ENCODE measurements at places on chromosomes 16 and 17. TPM values are rescaled to one million over a fixed set of nuclear protein-coding genes. Genes with fewer than 3 reads are reported as not detected.
A peak's percentile ranks its signal among the peaks of the same experiment; 100 is the strongest.

DNA sequence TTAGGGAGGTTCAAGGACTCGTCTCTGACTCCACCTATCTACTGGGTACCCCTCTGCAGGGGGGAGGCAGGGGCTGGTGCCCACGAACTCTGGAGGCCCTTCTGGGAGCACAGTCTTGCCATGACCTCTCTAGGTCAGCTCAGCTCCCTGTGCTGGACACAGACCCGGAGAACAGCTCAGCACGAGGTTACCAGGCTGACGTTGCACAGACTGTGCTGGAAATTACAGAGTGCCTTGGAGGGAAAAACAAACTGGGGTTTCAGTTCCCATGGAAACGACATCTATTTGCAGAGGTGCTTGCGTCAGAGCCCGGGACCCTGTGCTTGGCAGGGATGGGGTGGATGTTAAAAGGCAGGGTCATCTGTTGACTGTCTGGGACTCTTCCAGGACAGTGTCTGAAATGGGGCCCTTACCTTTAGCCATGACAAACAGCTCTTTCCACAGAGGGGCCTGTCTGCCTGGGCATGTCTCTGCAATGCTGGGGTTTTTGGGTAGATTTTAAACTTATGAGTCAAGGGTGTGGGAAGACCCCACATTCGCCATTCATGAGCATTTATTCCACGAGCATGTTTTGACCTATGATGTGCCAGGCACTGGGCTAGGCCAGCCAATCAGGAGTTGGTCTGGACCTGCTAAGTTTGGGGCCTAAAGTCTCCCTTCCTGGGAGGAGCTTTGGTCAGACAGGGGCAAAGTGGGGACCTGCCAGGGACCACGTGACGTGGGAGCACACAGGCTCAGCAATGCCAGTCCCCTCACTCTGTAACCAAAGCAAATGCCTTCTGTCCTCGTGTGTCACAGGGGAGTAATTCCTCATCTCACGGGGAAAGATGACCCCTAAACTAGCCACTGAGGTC is 22.5 kb downstream of the CCR7 start:
- no peaks in the 10 kb centered on the region for H3K27me3 ChIP-seq
- no peak overlapping the region for H3K4me3 ChIP-seq
- no peak for DNase-seq
- peak overlapping the region; percentile 88 for H3K27ac ChIP-seq

GRCh38 chr17:45247429-45248131 is 14.3 kb downstream of the SPATA32 start:
- DNase-seq: peak; percentile 63
- H3K36me3 ChIP-seq: no peaks in the 10 kb centered on the region
- peak overlapping the region; percentile 94 for H3K4me3 ChIP-seq
- peaks cover 21% of the 10 kb centered on the region for H3K4me1 ChIP-seq

- peaks cover 55% of the 10 kb centered on the region for H3K27me3 ChIP-seq
- H3K4me1 ChIP-seq: peaks cover 22% of the 10 kb centered on the region
- peak overlapping the region; percentile 85 for H3K4me3 ChIP-seq
- no peak overlapping the region for H3K27ac ChIP-seq
- peak; percentile 26 for DNase-seq
These were observed 4.0 kb downstream of the NOG start for GRCh38 chr17:56597495-56597990.

GRCh38 chr16:3171855-3172593 is 16.0 kb upstream of the OR1F1 start:
- H3K27ac ChIP-seq: no peak overlapping the region
- DNase-seq: no peak
- H3K4me3 ChIP-seq: peak overlapping the region; percentile 76
- H3K4me1 ChIP-seq: peaks cover 22% of the 10 kb centered on the region

DNA sequence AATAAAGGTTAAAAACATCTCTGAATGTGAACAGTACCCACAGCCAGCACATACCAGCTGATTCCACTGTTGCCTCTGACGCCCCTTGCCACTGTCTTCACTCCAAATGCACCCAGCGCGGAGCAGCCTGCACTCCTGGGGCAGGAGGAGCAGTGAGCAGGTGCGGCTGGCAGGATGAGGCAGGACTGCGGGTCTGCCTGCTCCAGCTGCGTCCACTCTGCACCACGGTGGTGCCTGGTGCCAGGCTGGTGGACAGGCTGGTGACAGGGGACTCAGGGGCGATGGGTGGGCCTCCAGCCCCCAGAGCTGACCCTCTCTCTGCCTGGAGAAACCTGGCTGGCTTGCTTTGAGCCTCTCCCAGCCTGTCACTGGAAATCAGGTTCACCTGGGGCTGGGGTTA is 9.4 kb downstream of the RAB40B start:
- H3K27ac ChIP-seq: no peak overlapping the region
- peaks cover 31% of the 10 kb centered on the region for H3K4me1 ChIP-seq
- H3K27me3 ChIP-seq: peaks cover 6% of the 10 kb centered on the region
- H3K36me3 ChIP-seq: peaks cover 3% of the 10 kb centered on the region

GRCh38 chr17:81807839-81808238 is 3.9 kb downstream of the GCGR start:
- H3K36me3 ChIP-seq: no peaks in the 10 kb centered on the region
- H3K4me1 ChIP-seq: no peaks in the 10 kb centered on the region
- no peak overlapping the region for H3K4me3 ChIP-seq
- no peak for DNase-seq
- H3K27ac ChIP-seq: no peak overlapping the region
- peaks cover 58% of the 10 kb centered on the region for H3K27me3 ChIP-seq

DNA sequence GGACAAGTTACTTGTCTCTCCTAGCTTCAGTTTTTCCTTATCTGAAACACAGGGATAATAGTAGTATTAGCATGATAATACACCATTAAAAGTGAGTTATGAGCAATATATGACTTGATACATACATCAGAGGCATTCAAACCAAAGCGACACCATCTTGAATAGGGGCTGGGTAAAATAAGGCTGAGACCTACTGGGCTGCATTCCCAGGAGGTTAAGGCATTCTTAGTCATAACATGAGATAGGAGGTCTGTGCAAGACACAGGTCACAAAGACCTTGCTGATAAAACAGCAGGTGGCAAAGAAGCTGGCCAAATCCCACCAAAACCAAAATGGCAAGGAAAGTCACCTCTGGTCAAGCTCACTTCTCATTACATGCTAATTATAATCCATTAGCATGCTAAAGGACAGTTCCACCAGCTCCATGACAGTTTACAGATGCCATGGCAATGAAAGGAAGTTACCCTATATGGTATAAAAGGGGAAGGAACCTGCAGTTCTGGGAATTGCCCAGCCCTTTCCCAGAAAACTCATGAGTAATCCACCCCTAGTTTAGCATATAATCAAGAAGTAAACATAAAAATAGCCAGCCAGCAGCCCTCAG is 37.2 kb upstream of the HS3ST3A1 start:
- peaks cover 37% of the 10 kb centered on the region for H3K4me1 ChIP-seq
- no peak overlapping the region for H3K4me3 ChIP-seq
- no peak for DNase-seq
- H3K36me3 ChIP-seq: no peaks in the 10 kb centered on the region

GRCh38 chr17:54426296-54426886 is 474.3 kb upstream of the TOM1L1 start:
- no peaks in the 10 kb centered on the region for H3K4me1 ChIP-seq
- H3K4me3 ChIP-seq: no peak overlapping the region
- no peaks in the 10 kb centered on the region for H3K36me3 ChIP-seq
- no peak overlapping the region for H3K27ac ChIP-seq
- H3K27me3 ChIP-seq: no peaks in the 10 kb centered on the region
- peak; percentile 15 for DNase-seq

DNA sequence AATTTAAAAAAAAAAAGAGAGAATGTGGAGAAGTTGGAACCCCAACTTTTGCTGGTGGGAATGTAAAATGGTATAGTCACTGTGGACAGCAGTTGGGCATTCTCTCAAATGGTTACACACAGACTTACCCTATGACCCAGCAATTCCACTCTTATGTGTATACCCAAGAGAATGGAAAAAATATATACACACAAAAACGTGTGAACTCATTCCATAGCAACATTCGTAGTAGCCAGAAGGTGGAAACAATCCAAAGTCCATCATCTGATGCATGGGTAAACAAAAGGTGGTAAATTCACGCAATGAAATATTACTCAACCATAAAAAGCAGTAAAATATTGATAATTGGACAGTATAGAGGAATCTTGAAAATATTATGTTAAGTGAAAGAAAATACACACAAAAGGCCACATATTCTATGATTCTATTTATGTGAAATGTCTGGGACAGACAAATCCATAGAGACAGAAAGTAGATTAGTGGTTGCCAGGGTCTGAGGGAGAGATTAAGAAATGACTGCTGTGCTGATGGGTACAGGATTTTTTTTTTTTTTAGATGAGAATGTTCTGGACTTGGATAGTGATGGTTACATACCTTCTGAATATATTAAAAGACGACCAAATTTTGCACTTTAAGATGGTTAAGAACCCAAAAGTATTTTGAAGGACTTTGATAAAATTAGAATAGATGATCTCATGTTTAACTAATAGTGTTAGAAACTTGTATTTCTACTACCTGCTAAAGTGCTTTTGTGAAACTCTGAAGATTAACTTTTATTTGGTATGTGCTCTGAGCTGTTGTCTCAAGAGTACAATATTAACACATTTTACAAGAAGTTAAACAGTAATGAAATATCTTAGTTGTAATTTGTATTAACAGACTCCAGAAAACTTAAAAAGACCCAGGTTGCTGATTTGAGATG is 60.9 kb downstream of the MRTFB start:
- H3K27me3 ChIP-seq: no peaks in the 10 kb centered on the region
- no peaks in the 10 kb centered on the region for H3K4me1 ChIP-seq
- no peak overlapping the region for H3K4me3 ChIP-seq
- H3K36me3 ChIP-seq: peaks cover 5% of the 10 kb centered on the region

Gene OR1A1
- total RNA-seq: not detected

Gene KRT27
- not detected for total RNA-seq

Gene SLC22A31
- total RNA-seq: 1.3 TPM
